GM18507 (cell line): ENCODE measurements at places on chromosomes 5 and 9.

DNA sequence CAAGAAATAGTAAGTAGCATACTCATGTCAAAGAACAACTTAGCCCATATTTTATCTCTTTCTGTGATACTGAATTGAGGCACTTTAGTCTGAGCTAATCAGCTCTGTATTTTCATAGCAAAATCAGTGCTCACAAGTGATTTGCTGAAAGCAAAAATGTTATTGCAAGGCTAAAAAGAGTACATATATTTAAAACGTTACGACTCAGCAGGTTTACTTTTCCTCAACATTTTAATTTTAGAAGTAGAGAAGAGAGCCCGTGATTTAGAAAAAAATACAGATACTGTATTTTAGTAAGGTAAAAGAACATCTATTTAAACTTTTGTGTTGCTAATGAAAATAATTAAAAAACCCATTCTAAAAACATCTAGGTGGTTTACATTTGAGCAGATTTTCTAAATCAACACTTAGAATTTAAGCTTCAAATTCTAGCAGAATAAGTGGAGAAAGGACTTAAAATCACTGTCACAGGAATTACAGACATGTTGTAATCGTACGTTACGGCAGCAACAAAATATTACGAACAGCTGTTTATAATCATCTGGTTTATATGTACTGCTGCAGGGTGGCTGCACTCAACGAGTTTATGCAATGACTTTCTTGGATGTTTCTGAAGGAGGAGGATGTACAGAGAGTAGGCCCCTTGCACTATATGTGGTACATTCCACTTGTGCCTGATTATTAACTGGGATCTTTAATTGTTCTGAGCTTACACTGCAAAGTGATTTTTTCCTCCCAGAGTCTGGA lies 20.1 kb downstream of the SREK1 start:
- no peak for DNase-seq

- no peak for DNase-seq
Measured at GRCh38 chr5:91266184-91266705, 116.9 kb downstream of the ARRDC3 start.

DNA sequence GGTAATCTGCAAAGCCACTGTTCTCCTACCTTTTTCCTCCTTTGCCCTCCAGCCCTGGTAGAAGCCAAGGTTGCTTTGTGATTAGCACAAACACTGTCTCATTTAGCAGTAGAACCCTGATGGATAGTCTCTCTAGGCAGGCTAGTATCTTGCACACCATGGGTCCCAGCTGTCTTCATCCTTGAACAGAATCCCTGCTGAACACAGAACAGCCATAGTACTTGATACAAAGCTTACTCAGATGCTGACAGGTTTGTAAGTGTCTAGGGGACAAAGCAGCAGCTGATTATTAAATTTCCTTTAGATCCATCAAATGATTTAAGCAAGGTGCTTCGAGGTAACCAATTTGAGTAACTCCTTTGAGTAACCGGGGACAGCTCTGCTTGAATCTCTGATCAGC lies 163.7 kb upstream of the PPP1R2B start:
- DNase-seq = no peak

GRCh38 chr9:89000973-89001916 lies 10.0 kb downstream of the S1PR3 start:
- DNase-seq = peak; percentile 40

DNA sequence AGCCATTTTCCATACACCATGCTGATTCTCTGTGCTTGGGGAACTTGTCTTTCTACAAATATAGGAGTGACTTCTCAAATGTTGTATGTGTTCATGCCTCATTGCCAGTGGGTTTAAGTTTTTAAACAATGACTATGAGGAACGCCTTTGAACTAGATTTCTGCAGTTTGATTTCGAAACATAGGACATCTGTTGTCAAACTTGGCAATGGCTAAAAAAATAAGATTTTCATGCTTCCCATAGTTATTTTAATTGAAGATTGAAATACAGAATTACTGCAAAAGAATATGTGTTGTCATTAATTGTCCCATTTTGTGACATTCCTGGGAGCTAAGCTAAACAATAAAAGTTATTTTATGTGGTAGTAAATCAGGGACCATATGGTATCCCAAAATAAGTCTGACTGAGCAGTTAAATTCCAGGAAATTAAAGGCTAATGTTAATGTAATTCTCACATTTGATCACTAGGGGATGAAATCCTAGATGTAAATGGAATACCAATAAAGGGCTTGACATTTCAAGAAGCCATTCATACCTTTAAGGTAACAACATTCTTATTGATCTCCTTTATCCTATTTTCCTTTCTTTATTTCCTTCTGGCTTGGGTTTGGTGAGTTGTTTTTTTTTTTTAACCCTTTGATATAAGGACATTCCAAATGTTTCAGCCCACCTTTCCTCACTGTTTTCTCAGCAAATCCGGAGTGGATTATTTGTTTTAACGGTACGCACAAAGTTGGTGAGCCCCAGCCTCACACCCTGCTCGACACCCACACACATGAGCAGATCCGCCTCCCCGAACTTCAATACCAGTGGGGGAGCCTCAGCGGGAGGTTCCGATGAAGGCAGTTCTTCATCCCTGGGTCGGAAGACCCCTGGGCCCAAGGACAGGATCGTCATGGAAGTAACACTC lies 116.7 kb downstream of the GOLPH3 start:
- DNase-seq = no peak

DNA sequence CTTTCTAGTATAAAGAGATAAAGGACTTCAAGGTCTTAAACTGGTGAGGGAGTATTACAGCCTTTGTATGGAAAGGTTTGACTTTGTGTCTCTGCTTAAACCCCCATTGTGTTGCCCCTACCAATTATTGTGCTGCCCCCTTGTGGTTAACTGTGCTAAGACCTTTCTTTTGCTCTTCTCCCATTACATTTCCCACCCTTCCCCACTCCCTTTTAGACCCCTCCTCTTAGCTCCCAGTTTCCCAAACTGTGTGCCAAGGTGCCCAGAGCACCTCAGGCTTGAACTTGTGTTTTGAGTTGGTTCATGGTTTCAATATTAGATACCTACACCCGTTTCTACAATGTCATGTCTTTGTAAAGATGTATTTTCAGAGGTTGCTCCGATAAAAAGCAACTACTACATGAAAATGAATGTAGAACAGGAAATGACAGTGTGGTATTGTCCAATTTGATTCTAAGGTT lies 2.9 kb downstream of the JAK2 start:
- DNase-seq = no peak

- DNase-seq = no peak
Measured at GRCh38 chr5:158724521-158725188, 375.1 kb downstream of the EBF1 start.

DNA sequence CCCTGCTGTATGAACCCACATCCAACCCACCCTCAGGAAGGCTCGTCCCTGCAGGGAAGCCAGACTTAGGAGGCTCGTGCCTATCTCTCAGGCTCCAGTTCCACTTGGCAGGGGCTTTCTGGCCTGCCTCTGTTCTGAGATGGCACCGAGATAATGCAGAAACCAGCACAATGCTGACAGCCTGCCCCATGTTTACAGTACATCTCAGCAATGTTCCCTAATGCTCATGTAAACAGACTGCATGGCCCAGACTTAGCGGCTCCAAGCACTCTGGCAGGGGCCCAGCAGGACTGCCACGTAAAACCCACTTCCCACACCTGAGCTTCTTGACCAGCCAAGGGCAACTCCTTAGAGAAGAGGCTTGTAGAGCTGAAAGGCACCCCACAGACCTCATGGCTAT lies 499.5 kb upstream of the BRINP1 start:
- DNase-seq = no peak

DNA sequence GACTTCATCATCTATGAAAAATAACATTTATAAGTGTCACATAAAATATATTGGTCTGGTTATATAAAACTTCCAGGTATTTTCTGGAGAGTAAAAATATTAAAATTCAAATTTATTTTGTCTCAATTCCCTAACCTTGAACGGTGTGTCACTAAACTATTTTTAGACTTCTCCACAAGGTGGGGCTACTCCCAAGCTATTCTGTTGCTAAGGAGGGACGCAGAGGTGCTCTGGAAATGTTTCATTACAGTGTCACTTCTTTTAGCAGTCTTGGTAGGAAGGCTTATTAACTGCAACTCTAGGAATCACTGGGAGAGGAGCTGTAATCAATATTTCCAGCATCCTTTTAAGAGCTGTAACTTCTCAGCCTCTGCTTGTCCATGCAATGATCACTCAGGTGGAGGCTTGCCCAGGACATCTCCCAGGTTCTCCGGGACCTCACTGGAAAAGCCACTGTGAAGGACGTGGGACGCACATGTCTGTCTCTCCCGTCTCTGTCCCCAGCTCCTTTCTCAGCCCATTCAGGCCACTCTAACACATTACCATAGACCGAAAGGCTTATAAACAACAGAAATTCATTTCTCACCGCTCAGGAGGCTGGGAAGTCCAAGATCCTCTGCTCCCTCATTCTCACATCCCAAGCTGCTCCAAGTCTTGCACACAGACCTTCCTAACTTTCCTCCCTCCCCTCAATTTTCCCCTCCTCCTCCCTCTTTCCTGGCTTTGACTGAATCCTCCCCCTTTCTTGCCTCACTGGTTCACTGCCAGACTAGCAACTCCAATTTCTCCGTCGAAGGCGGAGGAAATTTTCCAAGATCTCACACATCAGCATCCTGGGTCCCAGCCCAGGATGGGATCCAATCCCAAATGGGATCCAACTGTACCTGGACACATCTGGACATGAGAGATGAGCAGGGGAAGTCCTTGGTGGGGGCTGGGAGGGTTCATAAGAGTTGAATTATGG lies 32.7 kb upstream of the DNAH5 start:
- DNase-seq = no peak

DNA sequence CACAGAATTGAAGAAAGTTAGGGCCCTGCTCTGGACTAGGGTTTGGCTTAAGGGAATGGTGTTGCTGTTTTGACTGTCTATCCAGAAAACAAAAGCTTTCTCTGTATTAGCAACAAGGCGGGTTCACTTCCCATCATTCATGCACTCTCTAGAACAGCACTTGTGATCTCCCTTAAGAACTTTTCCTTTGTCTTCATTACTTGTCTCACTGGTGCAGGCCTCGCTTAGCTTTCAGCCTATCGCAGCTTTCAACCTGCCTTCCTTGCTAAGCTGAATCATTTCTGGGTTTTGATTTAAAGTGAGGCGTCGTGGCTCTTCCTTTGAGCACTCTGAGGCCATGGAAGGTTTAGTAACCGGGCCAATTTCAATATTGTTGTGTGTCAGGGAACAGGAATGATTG lies 35.2 kb upstream of the LPCAT1 start:
- no peak for DNase-seq

GRCh38 chr9:37944671-37945481 lies 40.9 kb upstream of the SLC25A51 start:
- no peak for DNase-seq

DNA sequence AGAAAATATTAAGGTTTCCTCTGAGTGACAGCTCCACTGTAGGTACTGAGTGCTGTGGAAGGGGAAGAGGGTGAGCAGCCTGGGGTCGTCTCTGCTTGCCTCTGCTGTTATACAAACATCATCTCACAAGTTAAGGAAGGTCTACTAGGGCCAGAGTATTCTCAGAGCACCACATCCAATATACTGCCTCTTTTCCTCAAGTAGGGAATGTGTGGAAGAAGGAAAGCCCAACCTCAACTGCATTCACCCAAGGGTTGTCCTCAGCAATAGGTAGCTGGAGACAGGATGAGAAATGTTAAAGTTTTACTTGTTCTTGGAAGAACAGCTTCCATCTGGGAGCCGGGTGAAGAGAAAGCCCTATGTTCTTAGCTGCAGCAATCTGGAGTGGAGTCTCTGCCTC lies 1062.3 kb upstream of the CDH10 start:
- DNase-seq = no peak

DNA sequence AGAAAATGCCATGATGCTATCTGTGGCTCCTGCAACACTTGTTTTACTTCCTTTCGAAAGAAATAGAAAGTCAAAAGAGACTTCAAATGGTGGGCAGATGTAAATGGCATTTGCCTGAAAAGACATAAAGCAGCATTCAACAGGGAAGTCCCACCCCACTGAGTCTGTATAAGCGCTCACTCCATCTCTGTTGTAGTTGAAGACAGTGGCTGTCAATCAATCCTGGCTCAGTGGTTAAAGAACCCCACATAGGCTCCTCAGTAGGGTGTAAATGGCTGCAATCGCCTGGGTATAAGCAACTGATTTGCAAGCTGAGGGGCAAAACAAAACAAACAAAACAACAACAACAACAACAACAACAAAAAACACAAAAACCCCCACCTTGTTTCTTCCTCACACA lies 158.7 kb downstream of the EFNA5 start:
- DNase-seq = no peak

DNA sequence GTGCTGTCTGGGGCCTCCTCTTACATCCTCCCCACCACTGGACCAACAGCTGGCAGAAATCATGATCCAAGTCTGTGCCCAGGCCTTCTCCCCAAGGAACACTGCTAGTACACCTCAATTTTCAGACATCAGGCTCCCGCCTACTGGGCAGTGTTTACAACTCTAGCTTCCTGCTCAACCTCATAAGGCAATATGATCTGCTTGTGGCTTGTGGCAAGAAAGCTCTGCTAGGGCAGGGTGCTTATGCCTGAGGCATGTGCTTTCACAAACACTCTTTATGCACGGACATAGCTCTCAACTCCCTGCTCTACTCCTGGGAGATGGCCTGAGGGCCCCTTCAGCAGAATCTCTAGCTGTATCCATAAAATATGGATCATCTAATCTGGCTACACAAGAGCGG lies 32.5 kb downstream of the SH3TC2 start:
- DNase-seq = no peak

DNA sequence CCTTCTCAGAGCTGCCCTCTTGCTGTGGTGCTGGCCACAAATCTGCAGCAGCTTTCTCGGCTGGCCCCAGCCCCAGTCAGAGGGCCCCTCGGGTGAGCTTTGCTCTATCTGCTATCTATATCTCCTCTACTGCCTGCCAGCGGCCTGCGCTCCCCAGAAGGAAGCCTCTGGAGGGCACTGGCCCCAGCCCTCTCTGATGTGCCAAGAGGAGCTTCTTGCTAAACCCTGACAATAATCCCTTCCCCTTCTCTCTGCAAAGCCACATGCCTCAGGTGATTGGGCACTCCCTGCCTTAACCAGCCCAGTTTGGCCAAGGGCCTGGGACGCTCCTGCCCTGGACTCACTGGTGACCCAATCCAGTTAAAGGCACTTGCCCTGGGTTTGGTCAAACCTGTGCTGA lies 42.7 kb downstream of the CAMK2A start:
- no peak for DNase-seq

DNA sequence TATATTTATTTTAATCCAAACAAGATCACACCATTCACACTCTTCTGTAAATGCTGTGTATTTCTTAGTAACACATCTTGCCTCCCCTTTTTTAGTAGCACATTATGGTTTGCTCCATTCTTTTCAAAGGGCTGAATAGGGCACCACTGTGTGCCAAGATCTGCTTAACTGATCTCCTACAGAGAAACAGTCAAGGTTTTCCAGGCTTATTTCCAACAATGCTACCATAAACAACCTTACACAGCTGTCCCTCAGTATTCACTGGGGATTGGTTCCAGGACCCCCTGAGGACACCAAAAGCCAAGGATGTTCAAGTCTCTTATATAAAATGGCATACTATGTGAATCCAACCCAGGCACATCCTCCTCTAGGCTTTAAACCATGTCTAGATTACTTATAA lies 16.5 kb downstream of the GOLM1 start:
- no peak for DNase-seq

- no peak for DNase-seq
Measured at GRCh38 chr5:139399501-139400121, 4.3 kb downstream of the SPATA24 start.

GRCh38 chr9:9949978-9950377 lies 662.8 kb downstream of the PTPRD start:
- DNase-seq = no peak
